ENCODE measurements at places on chromosomes 11 and 22.

DNA sequence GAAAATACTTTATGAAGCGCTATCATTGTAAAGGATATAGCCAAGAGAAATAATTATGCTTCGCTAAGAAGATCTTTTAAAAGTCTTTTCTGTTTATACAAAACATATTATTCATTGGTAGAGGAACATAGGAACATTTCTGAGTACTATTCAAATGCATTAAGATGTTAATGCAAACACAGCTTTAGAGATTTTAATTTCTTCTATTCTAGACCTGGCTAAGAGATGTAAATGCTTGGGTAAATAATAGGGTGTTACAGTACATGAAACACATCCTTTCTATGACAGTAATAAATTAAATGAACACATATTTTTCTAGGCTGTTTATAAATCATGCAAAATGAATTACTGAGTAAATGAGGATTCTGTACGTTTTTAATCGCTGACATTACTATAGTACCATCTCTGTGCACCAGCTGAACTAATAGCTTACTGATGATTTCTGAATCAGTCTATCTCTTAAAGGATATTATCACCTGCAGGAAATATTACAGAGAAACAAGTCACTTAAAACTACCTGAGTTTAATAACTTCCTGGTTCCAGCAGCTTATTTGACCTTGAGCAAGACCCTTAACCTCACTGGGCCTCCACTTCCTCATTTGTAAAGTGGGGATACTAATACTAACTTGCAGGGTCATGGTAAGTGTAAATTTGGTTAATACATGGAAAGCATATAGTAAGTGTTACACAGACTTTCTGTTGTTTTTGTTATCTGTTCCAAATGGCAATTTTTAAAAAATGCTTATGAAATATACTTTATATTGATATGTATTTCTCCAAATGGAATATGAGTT lies 344.9 kb downstream of the DYNC2H1 start:
- no peak for DNase-seq

DNA sequence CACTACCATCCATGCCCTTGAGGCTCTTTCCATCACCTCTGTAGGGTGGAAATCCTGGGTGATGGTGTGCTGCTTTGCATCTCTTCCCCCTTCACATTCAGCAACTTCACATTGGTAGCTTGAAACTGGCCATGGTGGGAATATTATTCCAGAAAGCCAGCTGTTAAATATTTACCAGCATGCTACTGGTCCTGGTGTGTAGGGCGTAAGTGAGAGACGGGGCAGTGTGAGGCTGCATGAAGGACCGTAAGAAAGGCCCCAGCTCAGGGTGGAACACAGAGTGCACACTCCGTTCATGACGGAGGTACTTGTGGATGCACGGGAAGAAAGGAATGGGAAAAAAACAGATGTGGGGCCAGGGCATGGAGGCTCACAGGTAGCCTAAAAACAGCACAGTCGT lies 121.3 kb downstream of the PKNOX2 start:
- no peak for DNase-seq

- no peak for DNase-seq
Observed at GRCh38 chr22:49668402-49668801, 159.3 kb downstream of the BRD1 start.

DNA sequence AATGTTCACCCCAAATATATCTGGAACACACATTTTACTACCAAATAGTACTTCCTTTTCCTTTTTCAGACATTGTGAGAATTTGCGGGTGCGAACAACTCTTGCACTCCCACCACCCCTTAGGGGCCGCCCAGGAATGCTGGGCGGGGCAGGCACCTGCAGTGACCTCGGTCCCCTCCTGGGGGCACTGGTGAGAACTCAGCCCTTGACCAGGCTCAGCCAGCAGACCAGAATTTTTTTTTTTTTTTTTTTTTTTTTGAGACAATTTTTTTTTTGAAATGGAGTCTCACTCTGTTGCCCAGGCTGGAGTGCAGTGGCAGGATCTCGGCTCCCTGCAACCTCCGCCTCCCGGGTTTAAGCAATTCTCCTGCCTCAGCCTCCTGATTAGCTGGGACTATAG lies 75.8 kb downstream of the ARHGAP8 start:
- no peak for DNase-seq

DNA sequence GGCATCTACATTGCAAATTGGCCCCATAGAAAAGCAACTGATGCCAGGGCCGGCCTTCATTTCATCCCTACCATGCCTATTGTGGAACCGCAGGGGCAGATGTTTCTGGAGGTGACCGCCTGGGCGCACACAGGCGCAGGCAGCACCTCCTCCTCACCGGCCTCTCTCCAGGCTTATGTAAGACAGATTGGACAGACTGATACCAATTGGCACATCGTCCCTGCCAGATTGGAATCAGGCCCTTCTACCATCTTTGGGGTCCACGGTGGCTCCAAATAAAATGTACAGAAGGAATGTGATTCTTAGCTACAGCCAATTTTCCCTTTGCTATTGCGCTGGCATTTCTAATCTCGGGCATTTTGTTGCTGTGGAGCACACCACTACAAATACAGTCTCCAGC lies 732.6 kb downstream of the NTM start:
- no peak for DNase-seq

- DNase-seq: no peak
Observed at GRCh38 chr11:62770778-62771143, 435 bp upstream of the TAF6L start.

DNA sequence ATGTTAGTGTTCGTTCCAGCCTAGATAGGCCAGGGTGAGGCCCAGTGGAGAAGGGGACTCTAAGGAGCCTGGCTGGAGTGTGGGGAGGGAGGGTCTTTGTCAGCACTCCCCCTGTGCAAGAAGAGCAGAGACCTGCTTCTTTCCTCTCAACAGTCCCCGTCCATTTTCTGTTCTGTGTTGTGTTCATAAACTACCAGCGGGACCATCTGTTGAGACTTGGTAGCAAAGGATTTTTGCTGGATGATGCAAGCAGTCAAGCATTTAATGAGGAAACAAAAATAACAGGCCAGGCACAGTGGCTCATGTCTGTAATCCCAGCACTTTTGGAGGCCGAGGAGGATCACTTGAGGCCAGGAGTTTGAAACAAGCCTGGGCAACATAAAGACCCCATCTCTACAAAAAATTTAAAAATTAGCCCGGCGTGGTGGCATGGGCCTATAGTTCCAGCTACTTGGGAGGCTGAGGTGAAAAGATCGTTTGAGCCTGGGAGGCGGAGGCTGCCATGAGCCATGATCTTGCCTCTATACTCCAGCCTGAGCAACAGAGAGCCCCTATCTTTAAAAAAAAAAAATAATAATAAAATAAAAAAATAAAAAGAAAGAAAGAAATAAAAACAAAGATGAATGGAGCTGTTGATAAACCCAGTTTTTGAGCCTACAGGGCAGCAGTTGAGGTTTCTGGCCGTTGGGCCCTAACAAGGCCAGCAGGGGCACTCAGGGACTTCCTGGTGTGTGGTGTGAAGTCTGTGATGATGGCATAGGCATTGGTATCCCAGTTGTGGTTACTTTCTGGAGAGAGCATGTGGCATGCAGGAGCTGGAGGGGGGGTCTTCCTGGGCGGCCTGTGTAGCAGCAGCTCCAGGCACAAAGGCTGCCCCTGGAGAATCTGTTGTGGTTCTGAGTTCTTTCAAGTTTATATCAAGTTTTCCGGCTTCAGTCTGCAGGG lies 1.7 kb upstream of the TXNRD2 start:
- DNase-seq: peak; percentile 87

DNA sequence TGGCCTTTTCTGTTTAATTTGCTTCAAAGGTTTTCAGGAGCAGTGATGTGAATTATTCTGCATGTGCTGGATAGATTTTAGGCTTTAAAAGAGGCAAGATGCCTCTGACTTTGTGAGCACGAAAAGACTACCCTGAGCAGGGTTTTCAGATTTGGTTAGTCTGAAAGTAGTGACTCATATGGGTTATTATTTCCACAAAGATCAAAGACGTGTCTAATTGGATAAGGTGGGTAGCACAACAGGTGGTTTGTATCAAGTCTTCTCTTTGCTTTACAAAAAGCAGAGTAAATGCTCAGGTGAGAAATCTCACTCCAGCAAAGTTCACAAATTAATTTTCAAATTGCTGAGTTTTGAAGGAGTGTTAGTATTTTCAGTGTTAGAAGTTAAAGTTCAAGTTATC lies 37.6 kb upstream of the DBX1 start:
- DNase-seq: no peak

DNA sequence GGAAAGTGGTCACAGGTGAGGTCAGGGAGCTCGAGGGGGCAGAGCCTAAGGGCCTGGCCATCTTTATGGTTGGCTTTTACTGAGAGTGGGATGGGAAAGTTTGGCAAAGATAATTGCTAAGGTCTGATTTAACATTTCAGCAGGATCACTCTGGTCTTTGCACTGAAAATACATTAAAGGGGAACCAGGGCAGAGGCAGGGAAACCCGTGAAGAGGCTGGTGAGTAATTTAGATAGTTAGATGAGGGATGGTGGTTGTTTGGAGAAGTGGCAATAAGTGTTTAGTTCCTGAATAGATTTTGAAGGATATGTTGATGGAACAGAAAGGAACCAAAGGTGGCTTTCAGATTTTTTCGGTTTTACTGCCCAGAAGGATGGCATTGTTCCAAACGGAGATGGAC lies 50.8 kb downstream of the SCN3B start:
- DNase-seq: no peak

- DNase-seq: no peak
Observed at GRCh38 chr11:28877340-28877739, 769.2 kb downstream of the METTL15 start.

DNA sequence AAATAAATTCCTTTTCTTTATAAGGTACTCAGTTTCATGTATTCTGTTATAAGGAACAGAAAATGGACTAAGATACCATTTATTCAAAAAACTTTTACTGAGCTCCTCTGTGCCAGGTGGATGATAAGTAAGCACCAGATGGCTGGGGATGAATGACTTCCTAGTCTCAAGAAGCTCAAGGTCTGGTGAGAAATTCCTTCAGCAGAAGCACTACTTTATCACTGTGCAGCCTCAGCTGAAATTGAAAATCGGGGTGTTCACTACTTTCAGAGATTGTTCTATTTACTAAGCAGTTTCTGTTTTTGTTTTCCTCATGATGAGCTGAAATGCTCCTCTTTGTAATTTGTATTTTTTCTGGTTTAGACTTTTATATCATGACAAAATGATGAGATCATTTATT lies 7.8 kb downstream of the LDHAL6A start:
- DNase-seq: no peak

DNA sequence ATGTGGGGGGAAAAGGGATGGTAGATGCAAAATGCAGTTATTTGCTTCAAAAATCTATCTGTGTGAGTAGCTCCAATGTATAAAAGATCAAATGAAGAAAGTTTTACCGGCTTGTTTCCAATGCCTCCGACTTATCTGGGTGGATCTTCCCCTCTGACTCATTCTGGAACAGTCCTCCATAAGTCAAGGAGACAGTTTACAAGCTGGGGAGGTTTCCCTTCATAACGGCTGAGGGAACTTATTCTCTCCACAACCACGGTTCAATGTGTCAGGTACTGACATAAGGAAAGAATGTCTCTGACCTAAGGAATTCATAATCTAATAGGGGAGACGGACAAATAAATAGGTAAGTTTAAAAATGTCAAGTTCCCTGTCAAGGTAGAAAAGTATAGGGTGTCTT lies 49.7 kb upstream of the BIRC3 start:
- peak; percentile 39 for DNase-seq

GRCh38 chr11:94245121-94245520 lies 59.3 kb upstream of the IZUMO1R start:
- DNase-seq: no peak

- peak; percentile 99 for DNase-seq
Observed at GRCh38 chr11:96155627-96156378, 187.2 kb downstream of the MAML2 start.

DNA sequence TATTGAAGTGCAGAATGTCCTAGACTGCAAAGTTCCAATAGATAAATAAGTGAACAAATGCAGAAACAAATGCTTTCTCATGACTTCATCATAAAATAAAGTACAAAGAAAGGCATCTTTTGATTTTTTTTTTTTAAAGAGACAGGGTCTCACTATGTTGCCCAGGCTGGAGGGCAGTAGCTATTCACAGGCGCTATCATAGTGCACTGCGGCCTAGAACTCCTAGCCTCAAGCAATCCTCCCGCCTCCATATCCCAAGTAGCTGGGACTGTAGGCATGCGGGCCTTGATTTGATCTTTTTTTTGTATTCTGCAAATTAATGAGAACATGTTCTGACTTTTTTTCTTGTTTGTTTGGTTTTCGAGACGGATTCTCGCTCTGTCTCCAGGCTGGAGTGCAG lies 2.4 kb downstream of the ARCN1 start:
- DNase-seq: no peak

DNA sequence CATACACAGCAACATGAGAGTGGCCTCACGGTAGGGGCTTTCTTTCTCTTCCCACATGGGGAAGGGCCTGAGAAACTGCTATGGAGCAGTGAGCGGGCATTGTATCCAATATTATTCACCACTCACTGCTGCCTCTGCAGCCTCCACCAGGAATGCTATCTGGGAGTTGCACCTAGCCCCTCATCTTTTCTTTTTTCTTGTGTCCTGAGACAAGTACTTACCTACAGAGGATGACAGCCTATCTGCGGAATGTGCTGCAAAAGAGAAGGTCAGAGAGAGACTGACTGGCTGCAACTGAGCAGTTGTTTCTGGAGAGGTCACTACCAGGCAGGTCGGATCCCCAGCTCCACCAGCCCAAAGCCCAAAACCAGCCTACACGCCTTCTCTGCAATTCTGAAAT lies 52.1 kb upstream of the HTATIP2 start:
- no peak for DNase-seq

- no peak for DNase-seq
Observed at GRCh38 chr22:21663738-21664137, 2.1 kb upstream of the PPIL2 start.

DNA sequence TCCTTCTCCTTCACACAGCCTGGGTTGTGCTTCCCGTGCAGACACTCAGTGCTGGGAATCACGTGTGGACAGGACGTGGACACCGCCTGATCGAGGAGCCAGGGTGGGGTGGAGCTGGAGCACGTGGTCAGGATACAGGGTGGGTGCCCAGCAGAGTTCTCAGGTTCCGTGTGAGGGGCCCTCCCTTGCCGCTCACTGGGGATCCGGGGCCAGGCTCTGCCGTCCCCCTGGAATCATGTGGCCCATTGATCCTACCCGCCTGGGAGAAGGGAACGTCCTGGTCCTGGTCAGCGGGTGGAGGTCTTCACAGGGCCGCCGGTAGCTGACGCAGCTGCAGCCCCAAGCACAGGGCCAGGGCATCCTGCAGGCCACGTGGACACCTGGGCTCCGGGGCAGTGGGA lies 397.7 kb downstream of the TBC1D22A start:
- DNase-seq: no peak

- no peak for DNase-seq
Observed at GRCh38 chr11:70769521-70769920, 371.2 kb downstream of the CTTN start.

GRCh38 chr11:131682373-131683015 lies 312.1 kb downstream of the NTM start:
- no peak for DNase-seq

All from brain microvascular endothelial cell (primary cell).